Activated naive CD4-positive, alpha-beta T cell (primary cell): ENCODE measurements at places on chromosomes 13 and 19.

GRCh38 chr13:27826379-27827353, 34.4 kb downstream of the GSX1 start:
- peak; percentile 57 for DNase-seq

GRCh38 chr13:48380581-48380980, 32.3 kb downstream of the LPAR6 start:
- DNase-seq: no peak

GRCh38 chr13:106186366-106187030, 349.0 kb downstream of the EFNB2 start:
- no peak for DNase-seq

DNA sequence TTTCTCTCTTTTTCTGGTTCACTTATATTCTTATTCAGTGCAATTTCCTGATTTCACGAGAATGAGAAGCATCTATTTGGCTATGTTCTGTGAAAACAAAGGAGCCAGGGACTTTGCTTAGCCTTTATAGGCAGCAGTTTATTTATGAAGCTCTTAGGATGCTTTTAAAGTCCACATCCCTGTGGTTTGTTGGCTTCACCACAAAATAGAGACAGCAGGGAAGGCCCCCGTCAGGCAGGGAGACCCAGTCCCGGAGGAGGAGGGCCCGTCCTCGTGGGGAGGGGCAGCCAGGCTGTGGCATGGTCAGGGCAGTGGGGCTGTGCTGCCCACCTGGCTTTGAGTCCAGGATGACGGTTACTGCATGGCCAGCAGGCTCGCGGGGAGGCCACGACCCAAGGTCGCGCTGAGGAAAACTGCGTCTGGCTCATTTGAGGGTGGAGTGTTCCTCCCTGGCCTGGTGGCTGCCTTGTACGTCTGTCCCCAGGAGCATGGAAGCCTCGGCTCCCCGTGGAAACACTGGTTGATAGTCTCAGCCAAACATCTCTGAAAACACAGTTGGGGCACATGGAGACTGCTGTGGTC, 92.7 kb downstream of the ATP11A start:
- no peak for DNase-seq

- DNase-seq: no peak
Observed at GRCh38 chr13:56166864-56167263, 973.9 kb upstream of the PRR20A start.

DNA sequence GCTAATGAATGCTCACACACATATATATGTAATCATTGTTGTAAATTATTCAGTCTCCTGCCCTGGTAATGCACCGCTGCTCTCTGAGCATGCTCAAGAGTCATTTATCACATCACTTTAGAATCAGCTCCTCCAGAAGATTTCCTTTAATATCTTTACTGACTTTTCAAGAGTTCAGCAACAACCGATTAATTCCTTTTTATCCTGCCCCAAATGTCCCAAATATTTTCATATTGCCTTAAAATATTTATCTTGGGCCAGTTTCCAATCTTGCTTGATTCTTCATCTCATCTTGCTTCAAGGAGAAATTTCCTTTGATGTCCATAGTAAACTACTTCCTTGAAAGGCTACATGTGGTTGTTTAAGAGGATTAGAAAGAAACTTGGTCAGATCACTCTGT, 132.5 kb downstream of the NHLRC3 start:
- DNase-seq: no peak

DNA sequence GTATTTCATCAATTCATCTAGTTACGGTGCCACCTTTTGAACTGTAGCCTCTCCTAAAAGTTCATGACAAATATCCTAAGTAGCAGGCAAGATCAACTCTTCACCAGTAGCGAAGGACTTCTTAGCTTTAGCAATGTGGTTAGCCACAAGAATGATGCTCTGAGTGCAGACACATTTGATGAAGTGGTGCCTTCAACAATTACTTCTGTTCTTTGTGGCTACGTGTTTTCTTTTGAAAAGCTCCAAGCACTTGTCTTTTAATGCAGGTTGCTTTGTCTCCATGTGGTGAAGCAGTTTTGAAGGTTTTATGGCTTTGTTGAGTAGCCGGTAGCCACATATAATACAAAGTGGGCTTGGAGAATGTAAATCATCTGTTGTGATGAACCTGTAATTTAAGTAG, 194.7 kb downstream of the B3GLCT start:
- DNase-seq: no peak
